ENCODE measurements at places on chromosomes 2 and 18.

DNA sequence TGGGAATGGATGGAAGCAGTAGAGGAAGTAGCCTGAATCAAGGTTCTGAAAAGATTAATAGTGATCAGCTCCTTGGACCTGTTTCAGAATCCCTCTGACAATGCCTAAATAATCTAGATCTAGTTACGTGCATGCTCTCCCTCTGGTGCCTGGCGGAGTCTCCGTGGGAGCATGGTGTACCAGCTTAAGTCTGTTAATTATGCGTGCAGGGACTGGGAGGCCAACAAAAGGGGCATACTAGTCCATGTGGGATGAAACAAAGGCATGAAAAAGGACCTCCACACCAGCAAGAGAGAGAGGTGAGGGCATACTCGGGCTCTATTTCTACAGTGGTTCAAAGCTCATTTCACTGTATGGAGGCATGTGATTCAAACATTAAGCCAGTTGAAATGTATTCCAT lies 200.3 kb downstream of the DPP4 start:
- no peak for DNase-seq

DNA sequence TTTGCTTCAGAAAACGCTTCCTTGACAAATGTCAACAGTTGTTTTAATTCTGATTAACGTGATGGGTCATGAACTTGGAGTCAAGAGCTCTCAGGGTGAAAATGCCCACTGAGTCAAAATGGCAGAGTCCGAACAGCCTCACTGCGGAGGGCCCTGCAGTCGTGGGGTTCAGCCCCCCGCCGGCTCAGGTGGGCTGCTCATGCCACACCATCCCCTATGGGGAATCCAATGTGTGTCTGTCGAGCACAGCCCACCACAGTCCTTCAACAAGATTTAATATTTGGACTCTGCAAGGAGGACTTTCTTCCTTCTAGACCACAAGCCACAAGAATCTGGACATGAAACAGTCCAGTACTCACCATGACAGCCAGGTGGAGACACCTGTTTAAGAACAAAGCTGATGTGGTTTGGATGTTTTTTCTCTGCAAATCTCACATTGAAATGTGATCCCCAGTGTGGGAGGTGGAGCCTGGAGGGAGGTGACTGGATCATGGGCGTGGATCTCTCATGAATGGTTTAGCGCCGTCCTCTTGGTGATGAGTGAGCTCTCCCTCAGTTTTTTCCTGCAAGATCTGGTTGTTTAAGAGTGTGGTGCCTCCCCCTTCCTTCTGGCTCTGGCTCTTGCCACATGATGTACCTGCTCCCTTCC lies 201.0 kb downstream of the NDUFA10 start:
- DNase-seq = peak; percentile 3

DNA sequence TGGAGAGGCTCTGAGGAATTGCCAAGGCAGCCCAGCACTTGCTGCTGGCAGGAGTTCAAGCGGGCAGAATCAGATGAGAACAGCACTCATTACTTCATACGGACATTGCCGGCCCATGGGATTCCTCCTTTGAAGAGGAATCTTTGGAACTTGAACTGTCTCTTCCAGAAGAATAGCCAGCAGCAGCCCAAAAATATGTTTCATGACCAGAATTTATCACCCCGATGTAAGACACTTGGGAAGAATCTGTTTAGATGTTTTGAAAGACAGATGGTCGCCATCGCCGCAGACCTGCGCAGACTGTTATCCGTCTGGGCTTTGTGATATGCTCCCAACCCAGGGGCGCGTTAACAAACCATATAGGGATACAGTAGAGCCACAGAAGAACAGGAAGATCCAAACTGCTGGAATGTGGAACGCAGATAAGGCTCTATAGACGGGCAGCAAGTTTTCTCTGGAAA lies 3.7 kb upstream of the ADI1 start:
- DNase-seq = no peak

GRCh38 chr2:70199320-70199864 lies 8.6 kb upstream of the C2orf42 start:
- no peak for DNase-seq

- no peak for DNase-seq
Observed at GRCh38 chr2:67717692-67718091, 320.6 kb downstream of the ETAA1 start.

GRCh38 chr2:88471083-88471942 lies 18.8 kb upstream of the FOXI3 start:
- no peak for DNase-seq

- DNase-seq = peak; percentile 5
Observed at GRCh38 chr2:203623661-203624060, 82.8 kb upstream of the CD28 start.

GRCh38 chr2:157327621-157328500 lies 2.2 kb upstream of the ERMN start:
- peak; percentile 49 for DNase-seq

- no peak for DNase-seq
Observed at GRCh38 chr2:106138543-106139237, 55.4 kb downstream of the UXS1 start.

GRCh38 chr2:124027182-124027581 lies 2.1 kb downstream of the CNTNAP5 start:
- peak; percentile 40 for DNase-seq

- no peak for DNase-seq
Observed at GRCh38 chr2:181123798-181124231, 143.4 kb downstream of the UBE2E3 start.

- no peak for DNase-seq
Observed at GRCh38 chr18:65567372-65567771, 183.4 kb upstream of the CDH7 start.

DNA sequence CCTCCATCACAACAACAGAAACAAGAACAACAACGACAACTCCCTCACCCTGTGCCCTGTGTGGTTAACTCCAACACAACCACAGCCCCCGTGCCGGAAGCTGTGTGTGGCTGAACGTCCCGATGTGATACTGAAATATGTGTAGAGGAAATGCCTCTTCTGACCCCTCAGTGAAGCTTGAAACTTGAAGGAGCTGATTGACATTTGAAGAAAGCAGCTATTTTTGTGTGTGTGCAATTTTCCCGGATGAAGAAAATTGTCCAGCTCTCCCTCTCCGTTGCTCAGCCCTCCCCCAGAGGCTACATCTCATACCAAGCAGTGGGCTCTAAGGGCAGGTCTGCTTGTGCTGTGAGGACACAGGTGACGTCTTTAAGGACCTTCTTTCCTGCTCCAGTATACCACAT lies 173.8 kb downstream of the ICOS start:
- DNase-seq = no peak

DNA sequence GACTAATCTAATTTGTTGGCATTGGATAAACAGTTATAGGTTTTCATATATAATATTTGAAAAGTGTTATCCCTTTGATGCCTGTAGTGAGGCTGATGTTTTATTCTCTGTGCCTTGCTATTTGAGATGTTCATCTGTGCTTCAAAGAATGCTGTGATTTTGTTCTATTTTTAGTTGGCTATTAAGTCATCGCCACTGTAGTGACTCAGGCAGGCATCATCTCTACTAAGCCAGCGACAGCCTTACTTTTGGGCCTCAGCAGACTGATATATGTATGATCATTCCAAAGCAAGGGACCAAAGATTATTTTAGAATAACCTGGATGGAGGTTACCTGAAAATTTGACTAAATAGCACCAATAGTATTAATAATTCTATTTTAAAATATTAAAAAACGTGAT lies 1674.5 kb upstream of the NXPH2 start:
- DNase-seq = peak; percentile 51

GRCh38 chr2:213490087-213490486 lies 205.8 kb downstream of the SPAG16 start:
- no peak for DNase-seq

DNA sequence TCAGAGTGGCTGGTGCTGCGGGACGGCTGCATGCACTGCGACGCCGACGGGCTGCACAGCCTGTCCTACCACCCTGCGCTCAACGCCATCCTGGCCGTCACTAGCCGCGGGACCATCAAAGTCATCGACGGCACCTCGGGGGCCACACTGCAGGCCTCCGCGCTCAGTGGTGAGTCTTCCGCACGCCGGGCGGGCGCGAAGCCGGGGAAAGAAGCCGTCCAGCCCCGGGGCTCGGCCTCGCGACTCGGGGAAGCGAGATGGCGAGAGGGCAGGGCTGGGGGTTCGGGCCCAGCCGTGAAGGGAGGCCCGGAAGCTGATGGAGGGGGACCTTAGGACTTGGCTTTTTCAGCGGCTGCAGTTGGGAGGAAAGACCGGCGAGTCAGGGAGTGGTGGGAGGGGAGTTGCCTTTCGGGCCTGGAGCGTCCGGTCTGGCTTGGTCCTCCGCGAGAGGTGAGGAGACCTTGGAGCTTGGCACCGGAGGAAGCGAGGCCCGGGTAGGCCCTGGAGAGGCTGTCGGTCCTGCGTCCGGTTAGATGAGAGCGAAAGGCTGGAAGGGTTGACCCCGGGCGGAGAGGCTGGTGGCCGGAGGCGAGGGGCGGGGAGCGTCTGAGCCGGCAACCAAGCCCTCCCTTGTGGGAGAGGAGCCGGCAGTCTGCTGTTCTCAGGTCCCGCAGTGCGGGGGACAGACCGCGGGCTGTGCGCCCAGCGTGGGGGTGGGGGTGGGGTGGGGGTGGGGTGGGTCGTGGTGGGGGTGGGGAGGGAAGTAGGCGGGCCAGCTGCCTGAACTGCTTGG lies 691 bp downstream of the BIRC6 start:
- no peak for DNase-seq

DNA sequence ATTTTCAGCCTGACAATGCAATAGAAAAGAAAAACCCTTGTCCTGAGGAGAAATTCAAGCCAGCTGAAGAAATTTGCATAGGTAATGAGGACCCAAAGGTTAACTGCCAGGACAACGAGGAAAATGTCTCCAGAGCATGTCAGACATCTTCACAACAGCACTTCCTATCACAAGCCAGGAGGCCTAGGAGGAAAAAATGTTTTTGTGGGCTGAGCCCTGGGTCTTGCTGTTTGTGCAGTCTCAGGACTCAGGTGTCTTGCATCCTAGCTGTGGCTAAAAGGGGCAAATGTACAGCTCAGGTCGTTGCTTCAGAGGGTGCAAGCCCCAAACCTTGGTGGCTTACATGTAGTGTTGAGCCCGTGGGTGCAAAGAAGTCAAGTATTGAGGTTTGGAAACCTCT lies 905.1 kb upstream of the FSHR start:
- no peak for DNase-seq

- DNase-seq = no peak
Observed at GRCh38 chr2:179355881-179356280, 91.2 kb upstream of the SESTD1 start.

DNA sequence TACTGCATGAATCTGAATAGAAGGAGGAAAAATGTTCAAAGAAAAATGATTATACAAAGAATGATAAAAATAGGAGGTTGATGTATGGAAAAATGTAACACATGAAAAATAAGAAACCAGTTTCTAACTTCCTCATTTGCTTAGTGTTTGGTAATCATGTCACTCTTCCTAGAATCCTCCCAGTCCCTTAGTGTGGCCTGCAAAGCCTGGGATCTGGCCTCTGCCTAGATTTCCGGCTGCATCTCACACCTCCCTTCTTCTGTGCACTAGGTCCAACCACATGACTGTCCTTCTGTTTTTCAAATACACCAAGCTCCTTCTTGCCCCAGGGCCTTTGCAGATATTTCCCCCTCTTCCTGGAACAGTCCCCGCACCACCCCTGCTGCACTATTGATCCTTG lies 76.8 kb upstream of the RBMS1 start:
- no peak for DNase-seq

- no peak for DNase-seq
Observed at GRCh38 chr2:224038049-224038829, 847 bp downstream of the SERPINE2 start.

DNA sequence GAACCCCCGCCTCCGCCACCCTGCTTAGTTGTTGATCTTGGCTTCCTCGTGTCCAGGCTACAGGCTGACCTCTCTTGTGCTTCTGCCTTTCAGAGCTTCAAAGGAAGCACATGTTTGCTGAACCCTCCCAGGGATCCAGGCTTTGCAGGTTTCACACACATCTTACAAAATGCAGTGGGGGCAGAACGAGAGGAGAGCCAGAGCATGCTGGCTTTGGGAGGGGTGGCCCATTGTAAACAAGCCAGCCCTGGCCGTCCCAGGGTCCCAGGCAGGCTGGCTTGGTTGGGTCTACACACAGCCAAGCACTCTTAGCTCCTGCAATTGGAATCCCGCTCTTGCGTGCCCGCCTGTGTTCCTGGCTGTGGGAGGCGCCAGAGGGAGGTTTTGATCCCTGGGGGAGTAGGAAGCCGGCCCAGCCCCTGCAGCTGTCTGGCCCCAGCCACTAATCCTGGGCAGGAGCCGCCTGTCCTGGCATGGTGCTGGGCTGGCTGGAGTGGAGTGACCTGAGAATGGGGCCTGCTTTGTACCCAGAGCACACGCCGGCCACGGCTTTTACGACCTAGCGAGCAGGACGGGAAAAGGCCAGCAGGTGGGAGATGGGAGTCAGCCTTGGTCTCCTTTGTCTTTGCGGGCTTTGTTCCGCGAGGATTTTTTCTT lies 53.9 kb downstream of the SH3BP4 start:
- no peak for DNase-seq

DNA sequence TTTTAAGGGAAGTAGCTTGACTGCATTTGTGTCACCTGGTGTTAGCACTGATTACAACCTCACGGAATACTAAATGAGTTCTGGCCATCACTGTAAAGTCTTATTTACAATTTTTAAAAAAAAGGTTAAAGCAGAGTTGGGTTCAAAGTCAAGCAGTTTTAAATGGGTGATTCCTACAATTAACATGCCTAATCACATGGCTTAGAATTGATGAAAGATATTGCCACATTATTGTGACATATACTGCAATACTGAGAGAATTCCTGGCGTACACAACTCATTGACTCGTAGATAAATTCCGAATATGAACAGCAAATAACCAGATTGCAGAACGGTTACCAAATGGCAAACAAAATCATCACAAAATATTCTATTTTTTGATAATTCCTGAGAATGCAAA lies 34.2 kb downstream of the ROCK2 start:
- DNase-seq = no peak

- no peak for DNase-seq
Observed at GRCh38 chr2:191795715-191796114, 51.2 kb downstream of the CAVIN2 start.

- DNase-seq = no peak
Observed at GRCh38 chr2:191122638-191123294, 28.0 kb downstream of the STAT4 start.

- no peak for DNase-seq
Observed at GRCh38 chr2:205288686-205289085, 393.6 kb upstream of the NRP2 start.

DNA sequence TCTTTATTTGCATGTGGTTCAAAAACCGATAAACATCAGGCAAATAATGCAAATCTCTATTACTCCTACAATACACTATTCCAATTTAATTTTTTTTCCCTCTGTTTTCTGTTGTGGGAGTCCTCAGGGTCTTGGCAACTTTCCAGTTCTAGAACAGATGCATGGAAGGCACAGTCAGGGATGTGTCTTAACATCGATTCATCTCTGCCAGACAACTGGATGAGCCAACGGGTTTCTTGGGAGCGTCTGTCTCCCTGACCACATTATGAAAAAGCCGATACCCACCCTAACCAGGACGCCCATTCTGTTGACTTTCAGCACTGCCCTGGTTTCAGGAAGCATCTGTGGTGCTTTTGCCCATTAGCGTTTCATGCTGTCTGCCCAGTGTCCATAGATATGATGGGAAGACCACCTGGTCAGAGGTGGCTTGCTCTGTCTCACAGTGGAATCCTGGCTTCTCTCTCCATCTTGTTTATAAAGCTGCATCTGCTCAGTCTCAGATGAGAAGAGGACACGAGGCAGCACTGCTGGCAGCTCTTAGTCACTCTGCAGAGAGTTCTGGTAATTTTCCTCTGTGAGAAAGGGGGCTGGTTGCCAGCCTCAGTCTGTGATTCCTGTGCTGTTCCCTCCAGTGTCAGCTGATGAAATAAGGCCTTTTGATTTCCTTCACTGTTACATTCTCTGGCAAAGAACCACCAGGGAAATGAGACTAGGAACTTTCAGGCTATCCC lies 57.9 kb upstream of the KCNE4 start:
- no peak for DNase-seq

- DNase-seq = peak; percentile 19
Observed at GRCh38 chr18:6885992-6886796, 156.7 kb downstream of the ARHGAP28 start.
